ENCODE measurements at places on chromosomes 11 and 22. TPM values are rescaled to one million over a fixed set of nuclear protein-coding genes. Genes with fewer than 3 reads are reported as not detected.
A peak's percentile ranks its signal among the peaks of the same experiment; 100 is the strongest.

DNA sequence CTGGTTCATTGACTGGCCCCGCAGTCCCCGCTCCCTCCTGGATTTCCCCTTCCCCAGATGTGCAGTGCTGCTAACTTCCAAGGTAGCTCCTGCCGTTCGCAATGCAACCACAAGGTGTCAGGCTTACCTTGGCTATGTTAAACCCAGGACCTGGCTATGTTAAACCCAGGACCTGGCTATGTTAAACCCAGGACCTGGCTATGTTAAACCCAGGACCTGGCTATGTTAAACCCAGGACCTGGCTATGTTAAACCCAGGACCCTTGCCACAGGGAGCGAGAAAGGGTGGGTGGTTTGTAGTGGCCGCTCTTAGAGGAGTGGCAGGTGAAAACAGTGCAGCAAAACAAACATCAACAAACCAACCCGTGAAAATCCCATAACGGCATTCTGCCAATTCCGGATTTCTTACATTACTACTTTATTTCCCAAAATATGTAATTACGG, 2.9 kb upstream of the ADAMTS8 start:
- no peak overlapping the region for H3K27ac ChIP-seq
- H3K27me3 ChIP-seq = peaks cover 11% of the 10 kb centered on the region
- DNase-seq = no peak
- H3K4me3 ChIP-seq = no peak overlapping the region

Gene BCO2
- polyA plus RNA-seq = 0.70 TPM

Gene PTH
- polyA plus RNA-seq = not detected

DNA sequence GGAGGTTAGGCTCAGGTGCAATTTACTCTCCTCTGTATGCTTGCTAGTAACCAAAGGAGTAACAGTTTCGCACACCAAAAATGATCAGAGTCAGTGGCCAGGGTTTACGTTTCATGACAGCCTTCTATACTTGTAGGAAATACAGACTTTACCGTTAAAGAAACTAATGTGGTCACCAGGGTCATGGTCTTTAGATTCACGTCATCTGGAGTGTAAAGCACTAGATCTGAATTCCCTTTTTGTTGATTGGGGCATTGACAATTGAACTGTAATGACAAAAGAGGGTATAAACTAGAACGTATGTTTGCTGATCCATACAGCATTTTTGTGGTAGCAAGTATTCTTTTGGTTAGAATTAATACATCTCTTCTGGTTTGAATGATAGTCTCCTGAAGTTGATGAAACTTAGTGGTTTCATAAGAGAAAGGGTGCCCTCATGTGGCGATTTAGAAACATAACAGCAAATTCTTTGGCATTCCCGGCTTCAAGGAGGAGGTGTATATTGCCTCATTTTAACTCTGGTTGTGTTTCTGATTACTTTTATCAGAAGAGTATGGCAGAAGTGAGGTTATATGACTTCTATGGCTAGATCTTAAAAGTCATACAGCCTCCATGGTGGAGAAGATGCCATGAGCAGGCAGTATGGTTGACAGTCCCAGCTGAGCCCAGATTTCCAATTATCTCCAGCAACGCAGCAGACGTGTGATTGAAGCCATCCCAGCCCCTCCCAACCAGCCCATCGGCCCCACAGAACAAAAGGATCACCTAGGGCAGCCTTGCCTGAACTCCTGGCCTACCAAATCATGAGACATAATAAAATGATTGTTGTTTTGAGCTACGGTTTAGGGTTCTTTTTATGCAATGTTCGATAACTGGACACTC, 35.1 kb downstream of the MMP7 start:
- peak; percentile 79 for DNase-seq
- H3K27ac ChIP-seq = no peak overlapping the region
- H3K36me3 ChIP-seq = no peaks in the 10 kb centered on the region
- H3K27me3 ChIP-seq = no peaks in the 10 kb centered on the region
- peaks cover 14% of the 10 kb centered on the region for H3K4me1 ChIP-seq

Gene DGCR2
- 25.8 TPM for polyA plus RNA-seq

DNA sequence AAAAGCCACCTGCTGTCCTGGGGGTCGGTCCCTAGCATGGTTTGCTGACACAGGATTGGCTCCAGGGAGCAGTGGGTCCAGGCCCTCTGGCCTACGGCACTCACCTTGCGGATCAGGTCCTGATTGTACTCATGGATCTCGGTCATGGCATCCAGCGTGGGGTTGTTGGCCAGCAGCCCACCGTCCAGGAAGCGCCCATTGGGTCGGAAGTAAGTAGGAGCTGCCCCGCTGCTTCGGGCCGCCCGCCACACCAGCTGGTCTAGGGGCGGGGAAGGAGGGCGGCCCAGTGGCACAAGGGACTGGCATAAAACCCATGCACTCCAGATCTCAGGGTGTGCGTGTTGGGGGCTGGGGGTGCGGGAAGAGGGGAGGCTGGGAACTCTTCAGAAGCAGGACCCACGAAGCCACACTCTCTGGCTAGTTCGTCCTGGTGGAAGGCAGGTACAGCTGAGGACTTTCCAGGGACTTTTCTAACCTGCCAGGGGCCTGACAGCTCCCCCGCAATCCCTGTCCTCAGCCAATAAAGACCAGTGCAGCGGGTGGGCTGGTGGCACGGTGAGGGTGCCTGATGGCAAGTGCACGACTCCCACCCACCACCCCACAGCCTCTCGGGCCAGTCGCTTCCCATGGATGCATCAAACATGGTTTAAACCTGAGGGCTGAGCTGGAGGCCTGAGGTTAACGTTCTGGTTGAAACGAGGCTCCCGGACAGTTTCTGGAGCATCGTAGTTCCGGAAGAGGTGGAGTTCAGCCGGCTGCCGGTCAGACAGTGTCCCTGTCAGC, 5.1 kb upstream of the BAIAP2L2 start:
- no peak for DNase-seq
- no peaks in the 10 kb centered on the region for H3K4me1 ChIP-seq
- H3K27ac ChIP-seq = no peak overlapping the region
- H3K4me3 ChIP-seq = no peak overlapping the region
- H3K36me3 ChIP-seq = no peaks in the 10 kb centered on the region

DNA sequence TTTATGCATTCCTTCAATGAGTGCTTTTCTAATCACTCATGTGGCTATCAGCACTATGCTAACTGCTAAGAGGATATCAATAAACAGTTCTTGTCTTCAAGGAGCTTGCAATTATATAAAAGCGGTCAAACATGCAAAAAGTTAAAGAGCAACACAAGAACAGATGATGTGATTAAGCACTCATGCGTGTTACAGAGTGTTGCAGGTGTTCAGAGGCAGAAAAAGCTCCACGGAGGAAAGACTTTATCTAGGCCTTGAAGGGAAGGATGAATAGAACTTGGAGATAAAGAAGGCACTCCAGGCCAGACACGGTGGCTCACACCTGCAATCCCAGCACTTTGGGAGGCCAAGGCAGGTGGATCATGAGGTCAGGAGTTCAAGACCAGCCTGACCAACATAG, 13.6 kb downstream of the CD3E start:
- no peak overlapping the region for H3K4me3 ChIP-seq
- no peak for DNase-seq
- no peaks in the 10 kb centered on the region for H3K27me3 ChIP-seq
- H3K36me3 ChIP-seq = no peaks in the 10 kb centered on the region

Gene SYCE3
- polyA plus RNA-seq = not detected

Gene TAF10
- polyA plus RNA-seq = 26.7 TPM

- peak within 1 kb of the TSS; percentile 3 for H3K4me3 ChIP-seq
- no peak for DNase-seq
- no peak within 1 kb of the TSS for H3K27ac ChIP-seq
- H3K27me3 ChIP-seq = no peaks in the 10 kb centered on the region
- H3K36me3 ChIP-seq = no peaks in the 10 kb centered on the region
Measured at GRCh38 chr11:73271936-73272679, at the start of gene P2RY6. Gene P2RY6 (plus strand): TSS chr11:73272338. CDS start chr11:73296519, 24,181 bp downstream.

Gene CDK2AP2
- polyA plus RNA-seq = 152 TPM

GRCh38 chr22:35379146-35379993, 1.5 kb upstream of the HMOX1 start:
- H3K36me3 ChIP-seq = no peaks in the 10 kb centered on the region
- no peaks in the 10 kb centered on the region for H3K27me3 ChIP-seq
- H3K27ac ChIP-seq = no peak overlapping the region
- DNase-seq = no peak

GRCh38 chr11:78991681-78992080, 417.0 kb upstream of the NARS2 start:
- DNase-seq = no peak
- H3K4me3 ChIP-seq = no peak overlapping the region
- H3K4me1 ChIP-seq = no peaks in the 10 kb centered on the region
- H3K27me3 ChIP-seq = no peaks in the 10 kb centered on the region
- H3K36me3 ChIP-seq = no peaks in the 10 kb centered on the region

Gene GRM5
- not detected for polyA plus RNA-seq

GRCh38 chr22:27028093-27028492, 370.7 kb downstream of the MIAT start:
- no peaks in the 10 kb centered on the region for H3K4me1 ChIP-seq
- DNase-seq = no peak
- H3K4me3 ChIP-seq = no peak overlapping the region
- H3K27ac ChIP-seq = no peak overlapping the region

GRCh38 chr22:19667872-19668740, 46.2 kb upstream of the SEPTIN5 start:
- H3K4me3 ChIP-seq = no peak overlapping the region
- H3K27ac ChIP-seq = no peak overlapping the region
- no peaks in the 10 kb centered on the region for H3K36me3 ChIP-seq
- no peak for DNase-seq
- no peaks in the 10 kb centered on the region for H3K4me1 ChIP-seq

DNA sequence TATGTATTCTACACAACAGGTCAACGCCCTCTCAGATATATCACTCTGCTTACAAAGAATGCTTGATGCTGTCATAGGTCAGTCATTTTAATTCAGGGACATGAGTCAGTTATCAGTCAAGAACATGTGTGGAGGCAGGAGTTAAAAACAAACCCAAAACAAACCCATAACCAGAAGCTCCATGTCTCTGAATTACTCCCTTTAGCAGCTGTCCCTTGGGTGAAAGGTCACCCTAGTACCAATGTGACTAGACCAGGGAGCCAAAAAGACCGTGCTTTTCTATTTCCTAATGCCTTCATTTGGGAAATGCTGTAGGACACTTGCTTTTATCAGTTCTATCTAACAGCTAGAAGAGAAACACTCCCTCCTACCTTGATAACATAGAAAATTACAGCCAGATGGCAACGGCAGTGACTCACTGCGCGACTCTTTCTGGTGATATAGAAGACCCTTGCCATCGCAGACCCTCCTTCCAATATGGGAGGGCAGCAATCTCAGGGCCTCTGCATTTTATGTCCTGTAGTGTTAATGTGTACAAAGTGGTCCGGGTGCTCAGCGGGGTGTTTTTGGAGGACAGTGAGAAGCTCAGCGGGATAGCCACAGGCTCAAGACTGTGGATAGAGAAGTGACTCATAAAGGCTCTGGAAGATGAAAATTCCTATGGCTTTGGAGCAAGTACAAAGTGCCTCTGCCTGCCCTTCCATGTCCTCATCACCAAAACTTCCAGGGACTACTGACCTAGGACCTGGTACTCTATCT, 24.8 kb downstream of the APOL5 start:
- no peaks in the 10 kb centered on the region for H3K36me3 ChIP-seq
- H3K27me3 ChIP-seq = no peaks in the 10 kb centered on the region
- H3K4me1 ChIP-seq = no peaks in the 10 kb centered on the region
- H3K27ac ChIP-seq = no peak overlapping the region
- H3K4me3 ChIP-seq = no peak overlapping the region
